Forelimb muscle (tissue), 1 donor: ENCODE measurements at places on chromosomes 2 and 18.
A peak's percentile ranks its signal among the peaks of the same experiment; 100 is the strongest.

DNA sequence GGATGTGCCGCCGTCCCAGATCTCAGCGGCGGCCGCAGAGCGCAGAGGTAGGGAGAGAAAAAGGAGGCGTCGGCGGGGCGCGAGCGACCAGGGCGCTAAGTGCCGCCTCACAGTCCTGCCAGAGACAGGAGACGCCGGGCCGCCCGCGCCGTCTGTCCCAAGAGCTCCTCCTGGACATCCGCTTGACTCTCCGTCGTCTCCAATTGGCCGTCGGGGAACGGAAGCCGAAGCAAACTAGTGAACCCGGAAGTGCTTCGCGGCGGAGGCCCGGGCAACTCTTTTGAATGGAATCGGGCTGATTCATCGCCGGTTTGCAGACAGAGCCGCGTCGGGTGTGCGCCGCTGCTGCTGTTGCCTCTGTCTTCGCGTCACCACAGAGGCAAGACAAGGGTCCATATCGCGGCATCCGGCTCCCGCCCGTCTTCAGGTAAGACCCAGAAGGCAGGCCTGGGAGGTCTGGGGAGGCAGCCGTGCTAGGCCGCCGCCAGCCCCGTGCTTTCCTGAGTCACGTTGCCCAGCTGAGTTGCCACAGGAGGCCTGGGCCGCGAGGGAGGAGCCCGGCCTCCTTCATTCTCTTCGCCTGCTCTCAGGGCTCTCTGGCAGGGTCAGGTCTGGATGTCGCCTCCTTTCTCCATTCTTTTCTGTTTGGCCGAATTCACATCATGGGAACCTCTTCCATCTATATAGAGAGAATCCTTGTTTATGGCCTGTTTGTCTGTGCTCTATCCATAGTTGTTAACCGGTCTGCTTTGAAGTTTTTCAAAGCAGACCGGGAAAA is at the start of gene PSMD14:
Gene PSMD14 (plus strand): TSS at position 248 of the 778 bp plus-strand sequence. CDS start 10,401 bp downstream, outside the sequence.
- DNase-seq: peak; percentile 86

DNA sequence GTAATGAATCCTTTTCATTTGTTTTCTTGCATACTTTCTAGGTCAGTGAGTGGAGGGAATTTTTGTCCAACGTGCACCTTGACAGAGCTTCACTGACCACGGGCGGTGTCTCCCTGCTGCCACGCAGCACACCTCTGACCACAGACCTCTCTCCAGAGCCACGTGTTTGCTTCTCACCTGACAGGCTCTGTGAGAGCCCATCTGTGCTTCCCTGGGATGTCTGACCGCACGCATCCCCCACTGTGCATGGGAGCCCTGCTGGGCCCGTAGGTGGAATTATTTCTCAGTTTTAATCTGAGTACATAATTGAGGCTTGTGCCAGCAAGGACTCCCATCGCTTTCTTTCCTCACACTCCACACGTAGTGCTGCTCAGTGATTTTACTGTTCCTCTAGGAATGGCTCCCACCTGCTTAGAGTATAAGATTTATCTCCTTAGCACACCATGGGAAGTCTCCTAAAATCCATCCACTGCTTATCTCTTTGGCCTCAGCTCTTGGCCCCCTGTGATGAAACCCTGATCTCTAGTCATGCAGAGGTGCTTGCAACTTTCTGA is 482.6 kb downstream of the TSN start:
- DNase-seq: no peak

GRCh38 chr2:231530099-231531011 is at the start of gene NMUR1:
TSS of gene NMUR1 (minus strand) at chr2:231530445. CDS start at chr2:231530361, 84 bp downstream.
- no peak for DNase-seq

- no peak for DNase-seq
Measured at GRCh38 chr18:56727399-56727798, 76.2 kb downstream of the WDR7 start.

DNA sequence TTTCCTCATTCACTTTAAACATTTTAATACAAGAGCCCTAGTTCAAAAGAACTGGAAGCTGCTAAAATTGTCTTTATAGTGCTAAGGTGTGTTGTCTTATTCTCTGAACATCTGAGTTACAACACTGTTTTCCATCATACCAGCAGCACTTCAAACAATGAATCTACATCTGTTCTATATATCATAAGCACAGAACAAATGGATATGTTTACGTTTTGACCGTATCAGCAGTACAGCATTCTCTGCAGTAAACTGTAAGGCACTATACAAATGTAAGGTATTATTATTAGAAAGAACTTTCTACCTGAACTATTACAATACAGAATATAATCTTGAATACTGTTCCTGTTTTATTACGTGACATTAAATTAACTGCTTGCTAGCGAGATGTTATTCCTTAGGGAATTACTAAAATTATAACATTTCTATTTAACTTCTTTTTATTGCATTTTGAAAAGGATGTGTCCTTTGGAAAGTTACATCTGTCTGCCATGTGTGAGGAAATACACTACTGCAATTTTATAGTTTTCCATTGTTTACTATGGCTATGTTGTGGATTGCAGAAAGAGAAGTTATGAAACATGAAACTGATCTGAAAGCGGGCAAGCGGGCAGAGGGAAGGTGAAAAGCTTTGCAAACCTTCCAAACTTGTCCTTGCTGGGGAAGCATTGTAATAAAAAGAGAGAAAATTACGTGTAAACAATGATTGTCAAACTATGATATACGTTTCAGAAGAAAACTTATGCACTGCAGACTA is 13.7 kb downstream of the NCKAP1 start:
- no peak for DNase-seq

- DNase-seq: no peak
Measured at GRCh38 chr2:60094450-60094929, 459.0 kb downstream of the BCL11A start.

- DNase-seq: no peak
Measured at GRCh38 chr2:229003256-229003655, 267.8 kb downstream of the PID1 start.

- no peak for DNase-seq
Measured at GRCh38 chr2:17754773-17755425, 961 bp downstream of the GEN1 start.

GRCh38 chr2:209368914-209369313 is 54.9 kb upstream of the MAP2 start:
- DNase-seq: no peak

DNA sequence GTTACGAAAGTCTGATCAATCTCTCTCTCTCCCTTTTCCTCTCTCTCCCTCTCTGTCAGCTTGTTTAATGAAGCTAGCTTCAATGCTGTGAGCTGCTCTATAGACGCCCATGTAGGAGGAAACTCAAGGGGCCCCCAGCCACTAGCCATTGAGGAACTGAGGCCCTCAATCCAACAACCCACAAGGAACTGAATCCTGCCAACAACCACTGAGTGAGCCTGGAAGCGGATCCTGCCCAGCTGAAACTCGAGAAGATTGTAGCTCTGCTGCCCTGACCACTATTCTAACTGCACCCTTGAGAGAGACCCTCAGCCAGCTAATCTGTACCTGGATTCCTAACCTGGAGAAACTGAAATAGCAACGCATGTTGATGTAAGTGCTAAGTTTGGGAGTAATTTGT is 129.2 kb downstream of the BCL11A start:
- no peak for DNase-seq

DNA sequence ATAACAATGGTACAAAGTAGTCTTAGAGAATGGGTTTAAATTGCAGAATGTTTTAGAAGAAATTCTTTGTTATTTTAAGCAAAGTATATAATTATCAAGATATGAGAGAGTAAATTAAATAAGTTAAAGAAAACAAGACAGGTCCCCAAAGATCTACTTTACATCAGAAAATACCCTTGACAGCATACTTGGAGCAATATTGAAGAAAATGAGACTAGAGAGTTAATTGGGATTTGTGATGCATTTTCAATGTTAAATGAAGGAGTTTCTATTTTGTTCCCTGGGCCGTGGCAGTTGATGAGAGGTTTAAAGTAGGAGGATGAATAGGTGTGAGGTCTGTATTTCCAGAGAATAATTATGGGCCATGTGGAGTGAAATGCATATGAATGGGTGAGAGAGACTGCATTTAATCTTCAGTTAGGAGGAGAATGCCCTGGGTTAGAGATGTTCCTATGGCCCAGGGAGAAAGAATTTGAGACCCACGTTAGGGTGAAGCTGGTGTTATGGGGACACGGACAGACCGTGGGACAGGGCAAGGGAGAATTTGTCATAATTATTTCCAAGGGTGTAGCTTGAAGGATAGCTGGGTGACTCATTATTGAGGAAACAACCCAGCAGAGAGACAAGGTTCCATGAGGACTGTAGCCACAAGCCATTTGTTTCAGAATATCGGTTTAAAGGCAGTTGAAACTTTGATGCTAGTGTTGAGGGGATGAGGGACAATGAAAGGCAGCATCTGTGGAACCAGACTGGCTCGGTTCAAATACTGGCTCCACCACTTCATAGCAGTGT is 22.7 kb downstream of the MGAT5 start:
- DNase-seq: no peak

DNA sequence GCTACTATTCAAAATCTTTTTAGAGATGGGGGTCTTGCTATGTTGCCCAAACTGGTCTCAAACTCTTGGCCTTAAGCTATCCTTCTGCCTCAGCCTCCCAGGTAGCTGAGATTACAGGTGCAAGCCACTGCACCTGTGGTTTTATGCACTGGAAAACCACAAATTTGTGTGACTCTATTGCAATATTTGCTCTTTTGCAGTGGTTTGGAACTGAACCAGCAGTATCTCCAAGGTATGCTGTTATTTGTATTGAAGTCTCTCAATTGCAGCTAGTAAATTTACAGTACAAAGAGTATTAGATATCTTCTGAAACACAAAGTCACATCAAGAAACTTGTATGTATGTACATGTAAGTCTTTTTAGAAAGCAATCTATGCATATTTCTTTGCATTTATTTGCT is 46.2 kb downstream of the PPP4R1 start:
- no peak for DNase-seq

DNA sequence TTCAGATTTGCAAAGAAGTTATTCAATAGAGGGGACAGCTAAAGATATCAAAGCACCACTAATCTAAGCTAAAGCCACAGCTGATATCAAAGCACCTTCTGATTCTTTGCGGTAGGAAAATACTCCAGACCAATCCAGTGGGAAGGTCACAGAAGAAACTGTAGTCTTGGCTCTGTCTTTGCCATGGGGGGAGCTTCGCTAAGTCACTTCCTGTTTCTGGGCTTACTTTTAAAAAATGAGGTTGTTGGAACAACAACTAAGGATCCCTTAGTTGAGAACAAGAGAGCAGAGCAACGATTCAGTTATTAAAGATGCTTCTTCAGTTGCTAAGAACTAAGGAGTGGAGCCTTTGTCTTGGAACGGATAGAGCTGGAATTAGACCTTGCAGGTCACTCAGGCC is 12.2 kb downstream of the LPIN1 start:
- no peak for DNase-seq

- no peak for DNase-seq
Measured at GRCh38 chr2:30883822-30884221, 76.6 kb upstream of the CAPN13 start.

GRCh38 chr2:200609028-200609614 is 23.3 kb downstream of the AOX1 start:
- DNase-seq: no peak

DNA sequence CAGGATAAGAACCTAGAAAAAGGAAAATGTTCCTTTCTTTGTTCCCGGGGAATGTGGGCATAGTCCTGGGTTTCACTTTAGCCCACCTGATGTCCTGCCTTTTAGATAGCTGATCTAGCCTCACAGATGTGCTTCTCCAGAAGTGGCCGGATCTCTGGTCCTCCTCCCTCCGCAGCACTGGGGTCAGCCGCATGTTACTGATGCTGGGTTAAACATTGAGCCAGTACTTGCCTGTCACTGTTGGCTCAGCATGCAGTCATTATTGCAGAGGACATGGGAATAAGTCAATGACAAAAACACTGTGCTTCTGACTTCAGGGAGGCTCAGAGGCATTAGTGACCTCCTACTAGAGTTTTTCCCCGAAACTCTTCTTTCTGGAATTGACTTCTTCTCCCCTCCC is 27.6 kb downstream of the NCK2 start:
- no peak for DNase-seq

DNA sequence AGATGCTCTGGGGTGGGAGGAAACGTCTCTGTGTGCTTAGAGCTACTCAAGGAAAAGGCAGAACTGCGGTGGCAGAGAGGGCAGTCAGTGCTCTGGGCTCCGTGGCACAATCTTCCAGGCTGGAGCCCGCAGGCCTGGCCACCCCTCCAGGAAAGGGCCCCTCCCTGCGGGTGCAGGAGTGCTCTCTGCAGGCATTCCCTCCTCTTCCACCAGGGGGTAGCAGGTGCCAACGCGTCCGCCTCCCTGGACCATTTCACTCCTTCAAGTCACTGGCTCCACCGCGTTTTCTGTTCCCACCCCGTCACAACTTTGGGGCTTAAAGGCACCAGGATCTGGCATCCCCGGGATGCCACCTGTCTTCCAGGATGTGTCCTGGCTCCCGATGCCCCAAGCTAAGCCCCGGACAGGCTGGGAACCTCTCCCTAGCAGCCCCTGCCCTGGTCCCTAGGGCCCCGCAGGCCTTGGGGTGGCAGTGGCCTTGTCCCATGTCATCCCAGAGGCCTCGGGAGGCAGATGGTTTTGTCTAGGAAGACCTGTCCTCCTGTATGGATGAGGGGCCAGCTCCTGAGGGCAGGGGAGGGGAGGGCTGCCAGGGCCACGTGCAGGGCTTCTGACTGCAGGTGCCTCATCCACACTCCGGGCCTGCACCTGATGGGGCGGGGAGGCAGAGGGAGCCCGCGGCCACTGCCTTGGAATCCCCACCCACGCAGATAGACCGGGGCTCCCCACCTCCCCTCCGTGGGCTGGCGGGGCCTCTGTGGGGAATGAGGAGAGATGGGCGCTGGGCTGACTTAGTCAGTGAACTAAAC is 26.4 kb downstream of the KCNIP3 start:
- DNase-seq: no peak

DNA sequence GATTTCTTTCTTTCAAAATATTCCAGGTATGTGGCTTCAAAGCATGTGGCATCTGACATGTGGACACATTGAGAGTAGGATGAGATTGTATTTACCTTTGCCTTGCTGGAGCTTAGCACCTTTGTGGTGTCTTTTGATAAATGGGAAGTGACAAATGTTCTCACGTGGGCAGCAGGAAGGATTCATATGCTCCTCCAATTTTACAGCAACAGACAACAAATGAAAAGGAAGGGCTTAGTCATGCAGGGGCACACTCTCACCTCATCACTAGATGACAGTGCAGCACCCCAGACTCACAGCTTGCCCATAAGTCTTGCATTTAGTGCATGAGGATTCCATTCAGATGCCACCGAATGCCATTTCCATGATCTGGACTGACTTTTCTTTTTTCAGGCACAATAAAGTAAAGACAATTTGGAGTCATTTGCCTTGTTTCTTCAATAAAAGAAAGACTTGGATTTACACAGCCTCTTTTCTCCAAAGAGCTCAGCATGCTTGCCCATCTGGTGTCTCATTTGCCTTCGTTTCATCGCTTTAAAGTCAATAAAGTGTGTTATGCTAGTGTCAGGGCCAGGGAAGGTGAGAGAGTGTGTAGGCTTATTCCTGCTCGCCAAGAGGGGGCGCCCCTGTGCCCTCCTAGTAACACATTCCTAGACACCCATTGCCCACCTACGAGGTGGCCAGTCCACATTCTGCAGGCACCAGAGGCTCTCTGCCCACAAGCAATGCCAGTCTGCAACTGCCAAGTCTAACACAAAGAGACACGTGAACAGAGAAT is 39.6 kb upstream of the DAPL1 start:
- DNase-seq: no peak

- DNase-seq: no peak
Measured at GRCh38 chr2:210919128-210919527, 362.7 kb downstream of the CPS1 start.
